Fibroblast of the aortic adventitia (primary cell): ENCODE measurements at places on chromosomes 5 and 9.
A peak's percentile ranks its signal among the peaks of the same experiment; 100 is the strongest.

DNA sequence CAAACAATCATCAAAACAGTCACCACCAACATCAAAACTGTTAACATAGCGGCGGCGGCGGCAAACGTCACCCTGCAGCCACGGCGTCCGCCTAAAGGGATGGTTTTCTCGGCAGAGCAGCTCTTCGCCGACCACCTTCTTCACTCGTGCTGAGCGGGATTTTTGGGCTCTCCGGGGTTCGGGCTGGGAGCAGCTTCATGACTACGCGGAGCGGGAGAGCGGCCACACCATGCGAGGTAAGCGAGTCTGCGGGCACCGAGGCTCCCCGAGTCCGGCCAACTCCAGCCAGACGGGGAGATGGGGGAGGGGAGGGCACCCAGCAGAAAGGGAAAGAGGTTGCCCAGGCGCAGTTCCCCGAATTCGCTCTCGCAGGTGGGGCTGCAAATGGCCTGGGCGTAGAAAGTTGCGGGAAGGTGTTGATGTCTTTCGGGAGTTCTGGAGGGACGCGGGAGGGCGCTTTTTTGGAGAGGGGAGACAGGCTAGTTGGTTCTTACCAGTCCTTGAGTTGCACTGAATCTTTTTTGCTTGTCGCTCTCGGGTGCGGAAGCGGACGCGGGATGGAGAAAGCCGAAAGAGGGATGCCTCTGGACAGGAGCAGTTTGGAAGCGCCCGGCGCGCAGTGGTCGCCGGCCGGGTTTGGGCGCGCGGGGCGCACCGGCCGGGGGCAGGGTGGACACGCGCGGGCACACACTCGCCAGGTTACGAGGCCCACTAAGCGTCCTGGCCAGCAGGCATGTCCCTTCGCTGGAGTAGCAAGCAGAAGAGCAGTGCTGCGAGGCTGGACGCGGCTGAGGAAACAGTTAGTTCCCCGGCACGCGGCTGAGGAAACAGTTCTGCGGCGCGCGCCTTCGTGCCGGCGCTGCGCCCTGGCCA lies 849 bp downstream of the RORB start:
- DNase-seq = peak; percentile 26

DNA sequence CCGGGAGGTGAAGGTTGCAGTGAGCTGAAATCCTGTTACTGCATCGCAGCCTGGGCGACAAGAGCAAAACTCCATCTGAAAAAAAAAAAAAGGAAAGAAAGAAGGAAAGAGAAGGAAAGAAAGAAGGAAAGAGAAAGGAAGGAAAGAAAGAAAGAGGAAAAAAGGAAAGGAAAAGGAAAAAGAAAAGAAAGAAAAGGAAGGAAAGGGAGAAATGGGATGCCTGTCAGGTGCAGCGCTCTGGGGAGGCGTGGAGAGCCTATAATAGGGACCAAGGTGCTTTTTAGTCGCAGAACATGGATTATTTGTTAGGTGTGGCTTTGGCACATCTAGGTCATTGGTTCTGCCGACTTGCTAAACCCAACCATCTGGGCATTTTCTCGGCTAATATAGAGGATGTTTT lies 17.9 kb downstream of the EXOSC2 start:
- DNase-seq = no peak

GRCh38 chr5:172637110-172637580 lies 3.9 kb upstream of the NEURL1B start:
- no peak for DNase-seq

DNA sequence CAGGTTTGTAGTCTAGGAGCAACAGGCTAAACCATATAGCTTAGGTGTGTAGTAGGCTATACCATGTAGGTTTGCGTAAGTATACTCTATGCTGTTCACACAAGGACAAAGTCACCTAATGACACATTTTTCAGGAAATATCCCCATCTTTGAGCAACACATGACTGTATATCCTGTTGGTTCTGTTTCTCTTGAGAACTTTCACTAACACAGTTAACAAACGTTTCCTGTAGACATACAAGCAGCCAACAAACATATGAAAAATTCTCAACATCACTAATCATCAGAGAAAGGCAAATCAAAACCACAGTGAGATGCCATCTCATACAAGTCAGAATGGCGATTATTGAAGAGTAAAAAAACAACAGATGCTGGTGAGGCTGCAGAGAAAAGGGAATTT lies 68.2 kb downstream of the NR2F1-AS1 start:
- DNase-seq = peak; percentile 59

DNA sequence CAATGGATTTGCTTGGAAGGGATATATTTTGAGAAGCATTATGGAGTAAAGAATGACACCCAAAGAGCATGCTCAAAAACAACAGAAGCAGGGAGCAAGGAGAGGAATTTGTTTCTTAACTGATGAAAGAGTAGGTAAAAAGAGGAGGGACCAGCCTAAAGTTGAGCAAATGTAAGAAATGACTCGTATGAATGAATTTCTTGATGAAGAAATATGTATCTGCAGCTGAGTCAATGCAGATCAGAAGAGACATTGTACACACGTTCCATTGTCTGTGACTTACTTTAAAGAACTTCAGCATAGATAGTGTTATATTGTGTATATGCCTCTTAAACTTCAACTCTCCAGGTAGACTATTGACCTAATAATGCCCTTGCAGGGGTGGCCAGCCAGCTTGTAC lies 112.7 kb upstream of the NREP start:
- DNase-seq = peak; percentile 72

GRCh38 chr5:124494540-124495116 lies 251.8 kb downstream of the ZNF608 start:
- DNase-seq = no peak

DNA sequence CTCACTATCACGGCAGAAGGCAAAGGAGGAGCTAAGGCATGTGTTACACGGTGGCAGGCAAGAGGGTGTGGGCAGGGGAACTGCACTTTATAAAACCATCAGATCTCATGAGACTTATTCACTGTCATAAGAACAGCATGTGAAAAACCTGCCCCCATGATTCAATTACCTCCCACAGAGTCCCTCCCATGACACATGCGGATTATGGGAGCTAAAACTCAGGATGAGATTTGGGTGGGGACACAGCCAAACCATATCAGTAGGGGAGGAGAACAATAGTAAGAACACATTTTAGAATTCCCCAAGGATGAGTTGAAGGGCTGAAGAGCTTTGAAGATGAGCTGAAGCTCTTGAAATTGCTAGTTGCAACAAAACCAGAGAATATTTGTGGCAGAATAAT lies 287.9 kb downstream of the SMARCA2 start:
- peak; percentile 36 for DNase-seq

- no peak for DNase-seq
Measured at GRCh38 chr9:95030920-95031642, 286.4 kb downstream of the FANCC start.

- DNase-seq = no peak
Measured at GRCh38 chr5:139394654-139395566, at the start of gene PROB1. PROB1 (minus strand) TSS chr5:139395104; CDS start chr5:139395081, 23 bp downstream.

DNA sequence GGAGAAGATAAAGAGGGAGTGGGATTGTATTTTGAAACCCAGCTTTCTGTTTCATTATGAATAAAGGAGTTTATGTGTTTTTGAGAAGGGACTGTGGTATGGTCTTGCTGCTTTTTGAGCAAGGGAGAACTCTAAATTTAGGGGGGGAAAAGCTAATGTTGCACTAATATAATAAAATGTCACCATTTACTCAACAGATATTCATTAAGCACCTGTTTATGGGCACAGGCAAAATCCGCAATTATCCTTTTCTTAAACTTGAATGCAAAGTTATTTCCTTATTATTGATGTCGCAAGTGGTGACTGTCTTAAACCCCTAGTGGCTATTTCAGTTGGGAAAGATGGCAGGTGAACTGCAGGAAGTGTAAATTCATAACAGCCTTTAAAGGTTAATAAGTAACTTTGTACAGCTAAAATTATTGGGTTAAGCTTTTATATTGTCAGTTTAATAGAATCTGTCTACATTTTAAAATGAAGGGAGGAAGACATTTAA lies 1.5 kb downstream of the CDC42SE2 start:
- DNase-seq = peak; percentile 32

GRCh38 chr9:116692616-116693015 lies 5.5 kb downstream of the TRIM32 start:
- no peak for DNase-seq

DNA sequence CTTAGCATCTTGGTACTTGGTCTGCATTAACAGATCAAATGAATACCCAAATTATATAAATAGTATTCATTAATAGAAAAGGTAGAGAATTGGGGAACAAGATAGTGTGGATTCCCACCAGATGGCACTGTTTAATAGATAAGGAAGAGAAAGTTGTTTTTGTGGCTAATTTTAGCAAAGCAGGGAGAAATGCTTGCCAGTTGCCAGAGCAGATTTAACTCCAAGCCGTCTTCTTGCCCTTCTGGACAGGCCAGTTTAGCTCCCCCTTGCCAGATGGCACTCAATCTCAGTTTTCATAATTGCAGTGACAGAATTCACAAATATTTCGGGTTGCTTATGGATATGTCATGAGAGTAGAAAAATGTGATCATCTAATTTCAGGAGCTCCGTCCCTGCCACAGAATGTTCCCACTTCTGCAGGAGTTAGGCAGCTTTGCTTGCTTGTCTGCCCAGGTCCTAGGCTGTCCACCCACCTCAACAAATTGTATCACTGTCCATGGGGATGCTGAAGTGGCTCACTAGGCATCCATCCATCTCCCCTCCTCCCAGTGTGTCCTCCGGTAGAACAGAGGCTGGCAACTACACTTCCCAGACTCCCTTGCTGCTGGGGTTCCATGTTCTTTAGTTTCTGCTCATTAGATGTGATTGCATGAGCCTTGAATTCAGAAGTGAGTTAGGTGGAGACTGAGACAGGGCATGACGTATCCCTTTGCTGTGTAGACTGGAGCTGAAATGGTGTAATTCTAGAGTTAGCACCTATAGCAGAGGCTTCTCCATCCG lies 11.8 kb upstream of the HEXB start:
- DNase-seq = peak; percentile 77

DNA sequence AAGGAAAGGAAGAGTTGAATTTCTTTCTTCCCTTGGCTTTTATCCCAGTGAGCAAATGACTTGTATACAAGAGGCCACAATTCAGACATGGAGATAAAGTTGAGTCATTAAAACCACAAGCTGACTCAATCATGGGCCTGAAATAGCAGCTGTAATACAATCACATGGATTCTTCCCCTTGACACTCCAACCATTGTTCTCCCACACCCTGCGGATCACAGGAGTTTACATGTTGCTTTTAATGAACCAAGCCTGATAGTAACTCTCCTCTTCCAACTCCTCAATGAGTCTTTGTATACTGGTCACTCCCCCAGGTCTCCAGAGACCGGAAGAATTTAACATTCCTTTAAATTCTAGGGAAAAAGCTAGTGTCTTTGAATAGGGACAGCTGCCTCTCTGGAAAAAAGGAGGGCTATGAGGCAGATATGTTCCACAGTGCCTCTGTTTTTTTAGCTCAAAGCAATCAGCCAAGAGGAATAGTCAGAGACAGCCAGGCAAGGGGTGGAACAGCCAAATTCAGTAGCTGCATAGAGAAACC lies 32.4 kb downstream of the PCDHGC5 start:
- peak; percentile 100 for DNase-seq

DNA sequence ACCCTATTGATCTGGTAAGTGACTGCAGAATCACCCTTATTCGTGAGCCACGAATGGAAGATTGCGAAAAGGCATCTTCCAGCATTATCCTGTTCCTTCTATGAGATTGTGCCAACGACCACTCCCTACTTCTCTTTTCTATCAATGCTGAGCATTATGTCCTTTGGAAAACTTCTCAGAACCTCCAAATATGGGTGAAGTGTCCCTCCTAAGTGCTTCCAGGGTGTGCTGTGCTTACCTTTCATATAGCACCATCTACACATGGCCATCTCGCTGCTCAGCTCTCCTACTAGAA lies 14.7 kb upstream of the LCP2 start:
- DNase-seq = no peak

DNA sequence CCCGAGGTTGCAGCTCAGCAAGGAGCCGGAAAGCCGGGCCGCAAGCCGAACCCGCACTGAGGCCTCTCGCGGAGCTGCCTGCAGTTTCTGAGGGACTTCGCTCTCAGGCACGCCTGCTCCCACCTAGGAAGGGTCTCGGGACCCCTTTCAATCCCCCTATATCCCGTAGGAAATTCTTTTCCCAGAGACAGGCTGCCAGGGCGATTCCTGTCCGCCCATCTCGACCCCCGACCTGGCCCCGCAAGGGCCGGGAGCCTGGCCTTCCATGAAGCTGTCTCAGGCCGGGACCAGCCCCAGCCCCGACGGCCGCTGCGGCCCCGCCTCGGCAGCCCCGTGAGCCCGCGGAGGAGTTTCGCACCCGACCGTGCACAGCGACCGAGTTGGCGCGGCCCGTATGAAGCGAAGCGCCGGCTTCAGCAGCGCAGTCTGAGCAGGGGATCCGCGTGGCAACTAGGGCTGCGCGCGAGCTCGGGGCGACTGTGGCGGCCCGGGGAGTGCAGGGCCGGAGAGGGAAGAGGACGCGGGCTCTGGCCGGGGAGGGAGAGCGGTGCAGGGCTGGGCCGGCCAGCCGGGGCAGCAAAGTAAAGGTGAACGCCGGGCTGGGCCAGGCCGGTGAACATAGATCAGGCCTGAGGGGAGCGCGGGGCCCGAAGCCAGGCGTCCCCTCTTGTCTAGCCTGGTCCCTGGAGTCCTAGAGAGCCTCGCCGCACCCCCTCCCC lies 977 bp upstream of the PRDM12 start:
- no peak for DNase-seq

GRCh38 chr5:124453221-124454051 lies 293.0 kb downstream of the ZNF608 start:
- peak; percentile 51 for DNase-seq

DNA sequence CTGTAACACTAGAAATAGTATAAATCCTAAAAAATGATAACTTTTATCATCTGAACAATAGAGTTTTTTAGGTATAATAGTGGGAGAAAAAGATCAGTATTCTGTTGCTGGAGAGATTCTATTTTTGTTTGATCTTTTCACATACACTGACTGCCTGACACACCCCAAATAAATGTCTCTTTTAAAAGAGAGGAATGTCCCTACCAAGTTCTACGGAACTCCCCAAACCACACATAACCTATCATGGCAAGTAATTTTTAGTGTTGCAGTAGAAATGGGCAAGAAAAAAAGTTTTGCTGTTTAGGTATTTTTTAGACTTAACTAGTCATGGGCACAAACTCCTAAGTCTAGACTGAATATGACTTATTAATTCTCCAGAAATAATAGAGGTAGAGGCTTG lies 139.1 kb downstream of the ELAVL2 start:
- DNase-seq = no peak

- DNase-seq = no peak
Measured at GRCh38 chr5:74948031-74948546, 81.9 kb upstream of the FAM169A start.
